ENCODE measurements at places on chromosomes 5 and 9.

DNA sequence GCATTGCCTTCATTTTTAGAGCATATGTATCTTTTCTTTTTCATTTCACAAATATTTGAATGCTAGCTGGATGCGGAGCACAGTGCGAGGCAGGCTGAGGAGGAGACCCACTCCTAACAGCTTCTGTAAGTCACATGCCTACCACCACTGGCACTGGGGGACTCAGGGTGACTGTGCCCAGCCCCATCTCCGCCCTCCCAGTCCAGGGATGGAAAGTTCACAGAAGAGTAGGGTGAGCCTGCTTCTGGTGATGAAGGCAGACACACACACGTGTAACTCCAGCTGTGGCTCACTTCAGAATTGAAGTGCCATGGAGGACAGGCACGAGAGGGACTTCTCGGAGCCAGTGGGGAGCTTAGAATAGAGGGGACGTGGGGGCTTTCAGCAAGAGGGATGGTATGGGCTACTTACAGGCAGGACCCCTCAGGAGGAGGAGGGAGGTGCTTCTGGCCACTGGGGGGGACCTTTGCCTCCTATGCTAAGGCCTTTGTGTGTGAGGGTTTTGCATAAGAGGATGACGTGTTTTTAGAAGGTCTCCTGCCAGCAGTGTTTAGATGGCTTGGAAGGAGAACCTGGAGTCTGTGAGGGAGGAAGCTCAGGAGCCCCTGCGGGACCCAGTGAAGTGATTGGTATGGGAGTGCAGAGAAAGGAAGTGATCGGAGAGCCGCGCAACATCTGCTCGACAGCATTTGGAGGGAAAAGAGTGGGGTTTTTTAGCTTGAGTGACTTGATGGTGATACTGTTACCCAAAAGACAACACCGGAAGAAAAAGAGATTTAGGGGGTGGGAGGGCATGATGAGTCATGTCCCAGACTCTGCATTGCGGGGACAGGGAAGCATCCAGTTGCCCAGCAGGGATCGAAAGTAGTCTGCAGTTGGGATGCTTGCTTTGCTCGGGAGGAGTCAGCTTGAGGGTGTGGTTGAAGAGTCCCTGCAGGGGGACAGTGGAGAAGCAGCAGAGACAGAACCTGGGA, 163.5 kb upstream of the OTULINL start:
- DNase-seq = no peak

DNA sequence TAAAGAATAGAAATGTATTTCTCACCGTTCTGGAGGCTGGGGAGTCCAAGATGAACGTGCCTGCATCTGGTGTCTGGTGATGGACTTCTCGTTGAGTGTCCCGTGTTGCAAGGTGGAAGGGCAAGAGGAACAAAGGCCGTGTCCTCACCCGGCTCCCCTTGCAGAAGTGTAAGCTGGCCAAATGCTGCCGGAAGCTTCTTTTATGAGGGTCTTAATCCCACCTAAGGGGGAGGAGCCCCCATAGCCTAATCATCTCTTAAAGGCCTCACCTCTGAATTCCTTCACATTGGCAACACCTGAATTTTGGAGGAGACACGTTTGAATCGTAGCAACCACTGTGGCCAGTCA, 99.1 kb upstream of the DAP start:
- no peak for DNase-seq

DNA sequence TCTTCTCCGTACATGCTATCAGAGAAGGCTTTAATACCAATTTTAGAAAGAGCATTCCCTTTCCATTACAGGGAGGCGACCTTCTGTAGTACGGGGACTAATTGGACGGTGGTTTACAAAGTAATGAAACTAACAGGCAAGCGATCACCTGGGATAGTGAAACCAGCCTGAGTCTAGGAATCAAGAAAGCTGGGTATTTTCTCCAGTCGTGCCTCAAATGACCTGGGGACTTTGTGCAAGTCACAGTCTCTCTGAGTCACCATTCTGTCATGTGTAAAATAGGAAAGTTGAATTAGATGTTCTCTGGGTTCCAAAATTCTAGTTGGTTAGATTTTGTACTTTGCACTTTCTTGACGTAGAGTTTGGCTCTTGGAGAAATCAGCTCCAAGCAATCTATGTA, 22.7 kb upstream of the SSBP2 start:
- DNase-seq = no peak

DNA sequence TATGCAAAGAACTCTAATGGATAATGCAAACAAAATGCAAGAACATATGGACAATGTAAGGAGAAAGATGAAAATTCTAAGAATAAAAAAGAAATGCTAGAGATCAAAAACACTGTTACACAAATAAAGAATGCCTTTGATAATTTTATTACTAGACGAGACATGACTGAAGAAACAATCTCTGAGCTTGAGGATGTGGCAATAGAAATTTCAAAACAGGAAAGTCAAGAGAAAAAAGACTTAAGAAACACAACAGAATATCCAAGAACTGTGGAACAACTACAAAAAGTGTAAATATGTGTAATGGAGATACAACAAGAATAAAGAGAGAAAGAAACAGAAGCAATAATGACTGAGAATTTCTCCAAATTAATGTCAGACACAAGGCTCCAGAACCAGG, 140.5 kb upstream of the ACOT12 start:
- no peak for DNase-seq

- DNase-seq = no peak
Measured at GRCh38 chr9:33703430-33704102, 91.8 kb upstream of the PRSS3 start.

DNA sequence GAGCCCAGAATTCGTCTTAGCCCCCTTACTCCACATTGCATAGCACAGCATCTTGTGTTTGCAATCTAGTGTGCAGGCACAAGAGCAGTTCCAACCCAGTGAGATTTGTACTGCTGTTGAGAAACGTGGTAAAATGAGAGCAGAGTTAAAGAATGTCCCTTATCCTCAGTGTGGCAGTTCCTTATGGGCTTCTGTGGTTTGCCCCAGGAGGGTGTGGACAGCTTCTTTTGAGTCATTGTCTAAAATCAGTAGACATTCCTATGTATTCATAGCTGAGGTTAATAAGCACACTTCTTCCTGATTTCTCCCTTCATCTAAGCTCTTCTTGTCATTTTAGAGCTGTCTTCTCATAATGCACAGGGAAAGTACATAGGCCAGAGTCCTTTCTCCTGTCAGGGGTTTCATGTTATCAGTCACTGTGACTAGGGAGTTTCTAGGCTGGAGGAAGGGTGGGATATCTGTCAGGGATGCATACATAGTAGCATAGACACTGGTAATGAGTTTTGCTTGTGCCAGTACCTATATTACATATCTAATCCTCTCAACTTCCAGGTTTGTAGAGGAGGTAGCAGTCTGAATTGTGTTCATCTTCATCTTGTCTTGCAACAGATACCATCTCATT, 2.0 kb upstream of the CAVIN4 start:
- DNase-seq = no peak

DNA sequence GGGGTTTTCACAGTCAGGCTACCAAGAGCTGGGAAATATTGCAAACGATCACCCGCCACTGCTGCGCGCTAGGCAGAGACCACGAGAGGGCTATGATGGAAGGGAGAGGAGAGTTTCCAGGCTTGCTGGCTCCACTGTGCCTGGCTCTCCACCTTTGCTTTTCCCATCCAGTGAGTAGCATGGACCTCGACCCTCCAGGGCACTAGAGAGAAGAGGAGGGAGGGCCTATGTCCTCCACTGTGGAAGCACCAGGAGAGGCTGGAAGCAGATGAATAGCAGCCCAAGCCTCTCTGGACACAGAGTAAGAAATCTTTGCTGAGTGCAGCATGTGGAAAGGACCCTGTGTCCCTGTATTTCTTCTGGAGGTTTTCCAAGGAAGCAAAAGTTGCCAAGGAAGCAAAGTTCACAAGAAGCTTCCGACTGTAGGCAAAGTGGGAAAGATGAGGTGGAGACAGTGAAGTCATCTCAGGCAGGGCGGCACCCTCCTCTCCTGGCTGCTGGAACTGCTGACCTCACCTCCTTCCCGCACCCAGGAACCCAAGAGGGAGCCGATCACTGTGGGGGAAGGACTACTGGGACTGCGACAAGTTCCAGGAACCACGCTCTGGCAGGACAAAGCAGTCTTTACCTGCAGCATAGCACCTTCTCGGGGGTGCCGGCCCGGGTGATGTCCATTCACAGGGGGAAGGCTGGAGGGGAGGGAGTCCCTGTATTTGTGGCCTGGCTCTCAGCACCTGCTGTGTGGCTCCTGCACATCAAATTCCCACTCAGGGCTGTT, 79.6 kb downstream of the CSNK1A1 start:
- DNase-seq = no peak

DNA sequence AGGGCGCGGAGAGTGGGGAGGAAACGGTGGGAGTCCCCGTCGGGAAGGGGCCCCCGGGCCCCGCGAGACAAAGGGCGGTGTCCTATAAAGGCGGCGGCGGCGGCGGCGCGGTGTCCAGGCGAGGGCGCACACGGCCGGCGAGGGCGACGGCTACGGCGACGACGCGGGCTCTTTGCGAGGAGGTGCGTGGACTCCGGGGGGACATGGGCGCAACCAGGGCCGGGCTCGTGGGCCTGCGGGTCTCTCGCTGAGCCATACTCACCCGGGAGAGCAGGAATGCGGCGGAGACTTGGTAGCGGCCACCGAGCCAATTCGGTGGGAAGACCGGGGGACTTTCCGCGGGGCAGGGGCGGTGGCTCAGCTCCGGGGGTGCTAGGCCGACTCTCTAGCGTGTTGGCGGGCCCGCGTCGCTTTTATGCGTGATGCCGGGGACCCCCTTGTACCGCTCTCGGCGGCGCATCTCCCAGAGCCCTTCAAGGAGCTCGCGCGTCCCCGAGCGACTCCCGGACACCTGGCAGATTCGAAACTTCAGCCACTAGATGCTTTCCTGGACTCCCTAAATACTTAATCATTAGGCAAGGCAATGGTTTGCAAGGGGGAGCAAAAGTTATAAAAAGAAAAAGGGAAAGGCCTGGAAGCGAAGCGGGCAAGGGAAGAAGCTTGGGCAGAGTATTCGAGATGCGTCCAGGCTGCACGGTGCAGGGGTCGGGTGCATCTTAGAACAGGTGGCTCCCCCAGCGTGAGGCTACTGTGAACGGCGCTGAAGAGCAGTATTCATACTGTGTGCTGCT, 5.9 kb upstream of the TAL2 start:
- no peak for DNase-seq

GRCh38 chr9:106859957-106860720, 2.8 kb upstream of the ZNF462 start:
- DNase-seq = no peak

GRCh38 chr9:106753155-106753671, 109.8 kb upstream of the ZNF462 start:
- DNase-seq = no peak

DNA sequence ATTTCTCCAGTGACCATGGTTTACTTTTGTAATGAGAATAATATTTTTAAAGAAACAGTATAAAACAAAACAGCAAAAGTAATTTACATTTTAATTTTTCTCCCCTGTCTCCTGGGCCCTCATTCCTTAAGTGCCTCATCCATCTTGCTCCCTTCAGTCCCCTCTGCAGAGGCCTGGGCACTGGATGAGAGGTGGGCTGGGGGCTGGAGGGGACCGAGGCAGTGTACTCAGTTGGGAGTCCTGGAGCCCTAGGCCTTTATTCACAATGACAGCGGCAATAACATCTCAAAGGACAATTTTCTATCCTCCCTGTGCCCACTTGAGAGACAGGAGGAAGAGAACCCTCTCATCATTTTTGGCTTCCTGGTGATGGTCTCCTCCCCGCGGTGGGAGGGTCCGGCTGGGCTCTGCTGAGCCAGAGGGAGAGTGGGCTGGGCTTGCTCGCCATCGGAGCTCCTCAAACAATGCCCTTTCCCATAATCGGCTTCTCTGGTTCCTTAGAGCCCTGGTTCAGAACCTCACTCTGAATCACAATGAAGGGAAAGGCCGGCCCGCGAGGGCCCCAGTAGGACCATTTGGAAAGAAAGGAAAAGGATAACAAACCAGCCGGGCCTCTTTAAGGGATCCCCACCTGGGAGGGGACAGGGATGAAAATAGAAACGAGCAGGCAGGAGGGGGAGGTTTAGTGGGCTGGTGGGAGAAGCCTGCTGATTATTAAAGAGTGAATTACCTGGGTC, 9.7 kb upstream of the SMIM32 start:
- no peak for DNase-seq

GRCh38 chr5:40679148-40679912, 385 bp upstream of the PTGER4 start:
- peak; percentile 24 for DNase-seq

- no peak for DNase-seq
Measured at GRCh38 chr9:74821636-74822035, 66.1 kb downstream of the TRPM6 start.

- no peak for DNase-seq
Measured at GRCh38 chr5:159033351-159033657, 66.4 kb downstream of the EBF1 start.

DNA sequence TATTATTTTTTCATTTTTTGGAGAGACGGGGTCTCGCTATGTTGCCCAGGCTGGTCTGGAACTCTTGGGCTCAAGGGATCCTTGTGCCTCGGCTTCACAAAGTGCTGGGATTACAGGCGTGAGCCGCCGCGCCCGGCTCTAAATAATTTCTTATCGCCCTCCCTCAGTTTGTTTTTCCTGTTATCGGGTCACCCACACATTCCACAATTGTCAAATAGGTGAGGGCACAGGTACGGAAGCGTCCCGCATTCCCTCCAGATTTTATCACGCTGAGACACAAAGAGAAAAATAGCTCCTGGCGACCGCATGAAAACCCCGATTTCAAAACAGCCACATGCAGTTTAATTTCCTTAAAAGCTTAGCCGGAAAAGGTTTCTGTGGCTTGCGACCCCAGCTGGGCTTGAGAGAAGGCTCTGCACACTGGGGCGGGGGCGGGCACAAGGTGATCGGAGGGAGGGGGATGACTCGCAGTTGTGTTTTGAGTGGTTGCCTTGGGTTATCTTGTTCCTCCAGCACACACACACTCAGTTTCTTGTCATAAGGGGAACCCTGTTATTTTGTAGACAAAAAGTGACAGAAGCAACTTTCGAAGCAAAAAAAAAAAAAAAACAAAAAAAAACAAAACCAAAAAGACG, 717 bp upstream of the IQGAP2 start:
- DNase-seq = peak; percentile 63

DNA sequence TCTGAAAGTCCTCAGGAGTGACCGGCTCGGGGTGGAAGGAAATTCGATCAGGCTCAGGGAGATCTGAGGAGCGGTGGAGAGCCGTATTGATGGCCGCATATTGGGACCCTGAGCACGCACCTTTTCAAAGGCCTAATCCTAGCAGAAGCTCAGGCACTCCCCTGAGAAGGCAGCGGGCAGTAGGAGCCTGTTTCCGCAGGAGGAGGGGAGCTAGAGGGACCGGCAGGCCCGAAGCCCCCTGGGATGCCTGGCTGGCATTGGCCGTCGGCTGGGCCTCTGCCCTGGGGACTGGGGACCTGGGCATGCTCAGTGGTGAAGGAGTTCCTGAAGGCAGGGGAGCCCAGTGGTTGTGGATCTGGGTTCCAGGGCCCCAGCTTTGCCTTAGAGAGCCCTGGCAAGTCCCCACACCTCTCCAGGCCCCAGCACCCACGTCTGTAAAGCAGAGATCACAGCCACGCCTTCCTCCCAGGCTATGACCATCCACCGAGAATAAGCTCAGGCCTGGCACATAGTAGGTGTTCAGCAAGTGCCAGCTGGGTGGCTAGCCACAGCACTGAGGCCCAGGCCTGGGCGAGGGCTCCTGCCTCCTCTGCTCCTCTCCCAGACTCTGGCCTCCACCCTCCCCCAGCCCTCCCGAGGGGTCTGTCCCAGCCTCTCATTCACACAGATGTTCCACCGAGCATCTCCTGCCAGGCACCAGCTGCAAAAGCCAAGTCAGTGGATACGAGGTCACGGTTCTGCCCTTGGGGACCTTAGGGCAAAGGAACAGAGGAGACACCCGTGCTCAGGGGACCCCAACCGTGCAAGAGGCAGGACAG, 17.2 kb upstream of the QRFP start:
- DNase-seq = no peak

GRCh38 chr5:112584781-112585180, 152.9 kb upstream of the APC start:
- DNase-seq = no peak

GRCh38 chr5:145723516-145723915, 111.6 kb downstream of the PRELID2 start:
- DNase-seq = no peak

Measured in cerebellar cortex (tissue), 1 donor.